ENCODE measurements at places on chromosomes 2 and 18.

DNA sequence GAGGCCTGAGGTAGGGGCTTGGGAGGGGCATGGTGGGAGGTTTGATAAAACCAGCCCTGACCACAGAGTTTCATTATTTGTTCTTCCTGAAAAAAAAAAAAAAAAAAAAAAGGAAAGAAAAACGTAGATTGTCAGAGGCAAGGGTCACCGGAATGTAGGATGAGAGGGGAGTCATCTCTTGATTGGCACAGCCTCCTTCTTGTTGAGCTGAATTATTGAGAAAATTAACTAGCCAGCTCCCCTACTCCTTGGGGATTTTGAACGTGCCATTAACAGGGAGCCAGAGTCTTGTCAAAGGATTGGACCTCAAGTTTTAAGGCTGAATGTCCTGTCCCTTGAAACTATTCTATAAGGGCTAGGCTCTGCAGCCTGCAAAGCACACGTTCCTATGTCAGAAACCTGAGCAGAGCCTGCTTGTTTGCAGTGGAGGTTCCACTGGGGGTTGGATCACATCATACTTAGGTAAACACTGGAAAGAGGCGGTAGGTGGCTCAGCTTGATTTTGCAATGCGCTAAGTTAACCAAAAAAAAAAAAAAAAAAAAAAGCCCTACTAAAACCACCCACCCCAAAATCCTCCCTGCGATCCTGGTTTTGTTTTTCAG lies 2.3 kb downstream of the INHBB start:
- peak; percentile 50 for DNase-seq

DNA sequence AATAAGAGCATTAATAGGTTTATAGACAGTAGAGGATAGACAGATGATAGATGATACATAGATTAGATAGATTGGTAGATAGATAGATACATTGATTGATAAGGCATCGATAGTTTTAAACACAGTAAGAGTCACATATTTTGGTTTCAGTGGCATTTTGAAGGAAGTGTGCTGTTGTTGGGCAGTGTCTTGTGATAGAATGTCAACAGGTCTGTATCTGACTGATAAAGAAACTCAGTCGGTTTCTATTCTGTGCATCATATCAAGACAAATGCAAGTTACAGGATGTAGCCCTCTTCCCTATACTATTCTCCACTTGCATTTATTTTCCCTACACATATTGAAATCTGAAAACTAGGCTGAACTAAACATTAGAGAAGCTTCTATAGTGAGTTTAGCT lies 1229.0 kb upstream of the ZEB2 start:
- DNase-seq = no peak

DNA sequence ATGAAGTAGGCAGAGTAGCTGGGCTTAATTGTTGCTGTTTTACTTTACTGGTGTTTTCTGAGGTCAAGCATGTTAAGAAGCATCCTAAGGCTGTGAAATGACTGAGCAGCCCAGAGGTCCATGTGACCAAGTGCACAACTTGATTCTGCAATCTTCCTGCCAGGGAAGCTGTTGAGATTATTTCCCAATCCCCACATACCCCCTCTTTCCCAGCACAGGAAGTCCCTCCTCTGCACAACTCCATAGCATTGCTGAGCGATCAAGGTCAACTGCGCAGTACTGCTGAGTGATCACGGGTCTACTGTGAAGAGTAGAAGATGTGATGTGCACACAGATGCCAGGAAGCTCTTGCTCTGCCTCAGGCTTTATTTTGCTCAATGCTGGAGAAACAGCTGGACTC lies 105.8 kb downstream of the GALNT14 start:
- no peak for DNase-seq

GRCh38 chr2:96400049-96401000 lies 64.8 kb downstream of the NCAPH start:
- no peak for DNase-seq

GRCh38 chr2:97994476-97994875 lies 1.3 kb downstream of the TMEM131 start:
- DNase-seq = no peak

DNA sequence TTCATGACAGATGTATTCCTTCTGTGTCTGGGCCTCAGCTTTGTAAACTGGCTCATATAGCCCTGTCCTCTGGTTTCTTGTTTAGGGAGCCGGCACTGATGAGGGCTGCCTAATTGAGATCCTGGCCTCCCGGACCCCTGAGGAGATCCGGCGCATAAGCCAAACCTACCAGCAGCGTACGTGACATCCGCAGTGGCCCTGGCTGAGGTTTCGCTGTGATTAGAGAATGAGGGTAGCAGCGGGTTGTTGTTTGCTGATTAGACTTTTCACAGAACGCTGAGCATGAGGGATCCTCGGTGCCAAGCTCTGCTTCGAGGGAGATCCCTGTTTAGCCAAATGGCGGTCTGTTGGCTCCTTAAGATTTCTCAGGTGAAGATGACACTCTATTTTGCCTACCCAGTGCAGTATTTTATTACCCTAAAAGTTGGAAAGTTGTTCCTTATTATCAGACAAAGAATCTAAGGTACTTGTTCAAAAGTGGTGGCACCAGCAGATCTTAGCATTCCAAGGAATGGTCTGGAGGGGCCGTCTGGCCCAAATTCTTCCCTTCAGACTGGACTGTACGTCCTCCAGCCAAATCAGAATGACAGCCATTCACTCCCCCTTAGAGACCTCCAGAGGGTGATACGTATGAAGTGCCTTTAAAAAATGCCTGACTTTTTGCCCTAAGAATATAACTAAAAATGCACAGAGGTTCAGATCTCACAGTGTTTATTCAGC lies 21.5 kb upstream of the GMCL1 start:
- DNase-seq = no peak

DNA sequence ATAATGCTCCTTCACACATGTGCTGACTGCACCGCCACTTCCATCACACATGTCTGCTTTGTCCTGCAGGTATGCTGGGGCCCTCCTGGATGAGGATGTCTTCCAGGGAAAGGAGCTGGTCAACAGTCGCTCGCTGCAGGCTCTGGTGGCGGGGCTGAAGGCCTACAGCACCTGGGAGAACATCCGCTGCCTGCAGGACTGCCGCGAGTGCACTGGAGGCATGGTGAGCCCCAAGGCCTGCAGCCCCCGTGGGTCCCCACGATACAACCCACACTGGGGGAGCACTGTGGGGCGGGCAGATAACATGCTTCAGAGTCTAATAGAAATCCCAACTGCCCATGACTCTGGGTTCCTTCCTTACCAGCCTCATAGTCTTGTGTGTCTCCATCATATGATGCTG lies 187.3 kb upstream of the BCL2L11 start:
- DNase-seq = no peak

GRCh38 chr18:79613186-79613931 lies 66.2 kb upstream of the CTDP1 start:
- no peak for DNase-seq

All from NCI-H774 (cell line).